Activated T-helper 1 cell treated with Interleukin-2 at 50 U/mL for 16 hours (primary cell): ENCODE measurements at places on chromosomes 7 and 10.

GRCh38 chr10:117351558-117351957, 23.7 kb downstream of the PDZD8 start:
- DNase-seq: no peak

GRCh38 chr10:10528563-10528910, 489.1 kb upstream of the CELF2 start:
- DNase-seq: no peak

DNA sequence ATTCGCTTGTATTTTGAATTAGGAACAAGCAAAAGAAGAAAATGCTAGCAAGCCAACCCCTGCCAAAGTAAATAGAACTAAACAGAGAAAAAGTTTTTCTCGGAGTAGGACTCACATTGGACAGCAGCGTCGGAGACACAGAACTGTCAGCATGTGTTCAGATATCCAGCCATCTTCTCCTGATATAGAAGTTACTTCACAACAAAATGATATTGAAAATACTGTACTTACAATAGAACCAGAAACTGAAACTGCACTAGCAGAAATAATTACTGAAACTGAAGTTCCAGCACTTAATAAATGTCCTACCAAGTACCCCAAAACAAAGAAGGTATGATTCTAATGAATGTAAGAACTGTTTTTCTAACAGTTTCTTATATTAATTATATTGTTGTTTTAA, 87.9 kb downstream of the KMT2E start:
- DNase-seq: no peak

- DNase-seq: no peak
These were observed 19.6 kb downstream of the CEP55 start for GRCh38 chr10:93516006-93516380.

GRCh38 chr7:77542409-77542808, 5.3 kb downstream of the PTPN12 start:
- DNase-seq: no peak

GRCh38 chr10:33098951-33099663, 141.1 kb upstream of the ITGB1 start:
- DNase-seq: no peak
